ENCODE measurements at places on chromosomes 4 and X.

- peak; percentile 38 for DNase-seq
Measured at GRCh38 chr4:149441338-149441737, 374.3 kb downstream of the IQCM start.

DNA sequence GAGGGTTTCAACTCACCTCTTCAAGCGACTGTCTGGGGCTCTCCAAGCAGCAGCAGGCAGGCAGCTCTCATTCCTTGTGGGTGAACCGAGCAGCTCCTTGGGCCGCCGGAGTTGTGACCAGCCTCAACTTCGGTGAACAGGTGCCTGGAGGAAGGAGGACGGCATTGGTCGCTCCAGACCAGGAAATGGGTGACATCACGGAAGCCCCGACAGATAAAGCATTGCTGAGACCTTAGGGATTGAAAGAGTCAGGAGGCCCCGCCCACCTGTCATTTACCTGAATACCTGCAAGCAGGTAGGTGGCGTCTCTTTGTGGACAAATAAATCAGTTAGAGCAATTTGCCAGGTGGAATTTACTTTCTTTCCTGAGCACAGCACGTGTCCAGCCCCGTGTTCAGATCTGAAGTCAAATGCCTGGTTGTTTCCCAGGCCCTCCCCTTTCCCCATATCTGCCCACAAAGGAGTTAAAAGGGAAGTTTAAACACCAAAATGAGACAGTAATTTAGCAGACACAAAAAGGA is at the start of gene LNX1:
TSS of gene LNX1 (minus strand) at position 115 of the 521 bp plus-strand sequence. CDS start 17,484 bp downstream, outside the sequence.
- no peak for DNase-seq

- DNase-seq, result peak; percentile 53
Measured at GRCh38 chr4:110869862-110870572, 247.1 kb upstream of the PITX2 start.

- peak; percentile 52 for DNase-seq
Measured at GRCh38 chrX:46268412-46268811, 276.8 kb downstream of the ZNF674 start.

GRCh38 chr4:52701207-52701606 is 42.1 kb upstream of the USP46 start:
- no peak for DNase-seq

GRCh38 chrX:142095651-142096245 is 109.3 kb downstream of the MAGEC2 start:
- peak; percentile 2 for DNase-seq

- no peak for DNase-seq
Measured at GRCh38 chr4:167218022-167218608, 16.2 kb downstream of the SPOCK3 start.

GRCh38 chr4:38082424-38083385 is 122.5 kb downstream of the PTTG2 start:
- peak; percentile 70 for DNase-seq

GRCh38 chr4:140426610-140427105 is 790 bp downstream of the CLGN start:
- no peak for DNase-seq

- DNase-seq, result peak; percentile 7
Measured at GRCh38 chrX:130994671-130995070, 63.5 kb upstream of the ARHGAP36 start.

GRCh38 chr4:41050116-41050515 is 164.2 kb downstream of the APBB2 start:
- peak; percentile 21 for DNase-seq

DNA sequence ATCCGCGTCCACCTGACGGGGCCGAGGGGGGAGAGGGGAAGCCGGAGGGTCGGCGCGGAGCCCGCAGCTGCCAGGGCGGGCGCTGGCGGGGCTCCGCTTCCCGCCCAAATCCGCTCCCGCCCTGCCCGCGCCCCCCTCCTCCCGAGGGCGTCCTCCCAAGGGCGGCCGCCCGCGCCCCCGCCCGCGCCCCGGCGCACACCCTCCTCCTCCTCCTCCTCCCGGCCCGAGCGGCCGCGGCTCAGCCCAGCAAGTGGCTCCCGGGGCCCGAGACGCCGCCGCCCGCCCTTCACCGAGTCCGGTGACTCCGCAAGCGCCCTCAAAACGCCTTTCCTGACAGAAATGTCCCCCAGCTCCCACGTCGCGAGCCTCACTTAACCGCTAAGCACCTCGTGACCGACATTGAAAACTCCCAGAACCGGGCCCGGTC is 487 bp downstream of the HMGB2 start:
- DNase-seq, result no peak

- peak; percentile 96 for DNase-seq
Measured at GRCh38 chr4:16860516-16860915, 37.9 kb downstream of the LDB2 start.

DNA sequence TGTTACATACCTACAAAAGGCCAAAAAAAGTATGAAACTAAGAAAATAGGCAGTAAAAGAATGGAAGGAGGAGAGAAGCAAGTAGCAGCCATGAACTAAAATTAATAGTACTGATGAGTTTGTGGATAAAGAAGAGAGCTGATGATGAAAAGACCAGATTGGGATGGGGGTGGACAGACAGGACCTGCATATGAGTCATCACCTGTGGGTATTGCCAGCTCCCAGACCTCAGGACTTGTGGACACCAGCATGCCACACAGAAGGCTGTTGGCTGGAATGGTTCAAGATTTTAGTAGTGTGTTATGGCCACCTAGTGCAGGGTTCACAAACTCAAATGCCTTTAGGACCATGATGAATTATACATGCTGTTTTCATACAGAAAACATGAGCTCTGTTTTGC is 58.9 kb downstream of the ARX start:
- DNase-seq, result peak; percentile 3

DNA sequence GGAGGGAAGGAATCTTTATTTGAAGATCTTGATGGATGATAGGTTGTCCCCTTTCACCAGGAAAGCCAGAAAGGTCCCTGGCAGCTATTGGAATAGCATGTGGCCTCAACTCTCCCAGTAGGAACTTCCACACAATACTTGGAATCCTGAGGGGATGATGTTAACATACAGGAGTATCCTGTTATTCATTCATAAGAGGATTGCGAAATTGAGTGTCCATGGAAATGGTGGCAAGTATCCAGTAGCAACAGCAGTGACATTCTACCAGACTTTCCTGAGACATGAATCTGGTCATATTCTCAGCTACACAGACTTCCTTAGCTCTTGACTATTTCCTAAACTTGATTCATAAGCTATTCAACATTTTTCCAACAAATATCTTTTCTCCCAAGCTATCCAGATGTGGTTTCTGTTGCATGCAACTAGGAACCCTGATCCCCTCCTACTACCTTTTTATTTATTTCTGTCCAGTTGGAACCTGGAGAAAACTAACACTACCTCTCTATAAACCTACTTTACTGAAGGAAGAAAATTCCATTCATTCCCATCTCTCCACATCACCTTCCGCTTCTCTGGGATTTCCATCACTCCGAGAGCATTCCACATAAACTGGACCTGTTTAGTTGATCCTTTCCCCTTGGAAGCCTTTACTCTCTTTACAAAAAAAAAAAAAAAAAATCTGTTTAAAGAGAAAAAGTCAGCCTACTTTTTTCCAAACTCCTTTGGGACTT is 101.8 kb downstream of the ANXA5 start:
- peak; percentile 28 for DNase-seq

Measured in iris pigment epithelial cell (primary cell).